ENCODE measurements at places on chromosomes 11 and 22. TPM values are rescaled to one million over a fixed set of nuclear protein-coding genes. Genes with fewer than 3 reads are reported as not detected.

Gene ZNF280B
- total RNA-seq, result 1.3 TPM

Gene CCDC188
- not detected for total RNA-seq

Gene MMP11
- total RNA-seq, result 0.12 TPM

Gene TMPRSS13
- not detected for total RNA-seq

Gene RAPSN
- total RNA-seq, result not detected

Gene TRIM49
- total RNA-seq, result not detected

Gene DLG2
- total RNA-seq, result 0.50 TPM

Gene LRRC56
- total RNA-seq, result 0.63 TPM

Gene WEE1
- total RNA-seq, result 19.9 TPM

Gene CD59
- total RNA-seq, result 856 TPM

Gene GLYATL2
- not detected for total RNA-seq

Gene ARAP1
- total RNA-seq, result 28.0 TPM

Gene LSP1
- 1.6 TPM for total RNA-seq

Gene TTLL12
- total RNA-seq, result 23.7 TPM

Gene CNIH2
- total RNA-seq, result 1.6 TPM

Gene DERL3
- total RNA-seq, result 0.17 TPM

Gene CFAP68
- total RNA-seq, result 34.2 TPM

Gene SEC14L6
- 0.03 TPM for total RNA-seq

Gene DGCR6
- total RNA-seq, result 0.63 TPM

Gene SERPING1
- total RNA-seq, result 0.78 TPM

Gene UBQLN3
- not detected for total RNA-seq

Gene CDC42EP2
- 13.4 TPM for total RNA-seq

Gene TIMM10B
- 34.6 TPM for total RNA-seq

Gene MFNG
- 1.4 TPM for total RNA-seq

Gene RHOD
- total RNA-seq, result 51.6 TPM

Gene RIMBP3C
- 0.18 TPM for total RNA-seq

All from A549 treated with CORT108297 at 1 μM for 4 hours (cell line).